Effector CD8-positive, alpha-beta T cell (primary cell): ENCODE measurements at places on chromosomes 3 and 15.
A peak's percentile ranks its signal among the peaks of the same experiment; 100 is the strongest.

GRCh38 chr15:38879909-38880471 is 315.4 kb upstream of the RASGRP1 start:
- DNase-seq = no peak

DNA sequence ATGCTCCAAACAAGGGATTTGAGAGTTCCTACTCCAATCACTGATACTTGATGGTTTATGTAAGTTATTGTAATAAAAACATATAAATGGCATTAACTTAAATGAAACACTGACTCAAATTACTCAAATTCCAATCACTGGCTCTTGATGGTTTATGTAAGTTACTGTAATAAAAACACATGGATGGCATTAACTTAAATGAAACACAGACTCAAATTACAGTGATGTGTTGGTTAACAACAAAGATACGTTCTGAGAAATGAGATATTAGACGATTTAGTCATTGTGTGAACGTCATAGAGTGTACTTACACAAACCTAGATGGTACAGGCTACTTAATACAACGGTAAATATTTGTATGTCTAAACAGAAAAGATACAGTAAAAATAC is 6.6 kb downstream of the MOBP start:
- DNase-seq = no peak

DNA sequence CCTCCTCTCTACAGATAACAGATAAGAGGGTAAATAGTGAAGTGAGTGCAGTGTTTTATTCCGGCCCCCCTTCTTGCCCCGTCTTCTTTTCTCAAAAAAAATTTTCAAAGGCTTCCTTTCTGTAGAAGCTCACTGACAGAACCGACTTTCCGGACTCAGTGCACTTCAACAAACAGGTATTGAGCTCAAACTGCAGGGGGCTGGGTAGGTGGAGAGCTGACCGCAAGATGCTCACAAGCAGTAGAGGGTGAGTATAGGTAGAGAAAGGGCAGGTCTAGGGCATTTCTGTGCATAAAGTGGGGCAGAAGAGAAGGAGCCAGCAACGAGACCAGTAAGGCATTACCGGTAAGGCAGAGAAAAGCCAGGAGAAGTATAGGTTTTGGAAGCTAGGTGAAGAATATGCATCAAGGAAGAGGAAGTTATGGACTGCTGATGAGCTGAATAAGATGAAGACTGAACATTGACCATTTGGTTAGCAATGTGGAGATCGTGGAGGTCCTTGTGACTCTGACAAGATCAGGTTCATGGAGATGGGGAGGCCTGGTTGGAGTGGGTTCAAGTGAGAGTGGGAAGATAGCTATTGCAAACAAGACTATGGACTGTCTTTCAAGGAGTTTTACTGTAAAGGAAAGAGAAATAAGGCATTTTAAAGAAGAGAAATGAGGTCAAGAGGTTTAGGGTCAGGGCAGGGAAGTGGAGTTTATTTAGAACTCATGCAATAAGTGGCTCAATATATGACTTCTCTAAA is 97.4 kb downstream of the ST6GAL1 start:
- DNase-seq = peak; percentile 49

- DNase-seq = no peak
Observed at GRCh38 chr3:169914321-169914720, 2.9 kb downstream of the SAMD7 start.
